T-helper 2 cell (primary cell): ENCODE measurements at places on chromosomes 5 and 9.

- DNase-seq, result no peak
These were observed 62.1 kb downstream of the DCP2 start for GRCh38 chr5:113038714-113039113.

DNA sequence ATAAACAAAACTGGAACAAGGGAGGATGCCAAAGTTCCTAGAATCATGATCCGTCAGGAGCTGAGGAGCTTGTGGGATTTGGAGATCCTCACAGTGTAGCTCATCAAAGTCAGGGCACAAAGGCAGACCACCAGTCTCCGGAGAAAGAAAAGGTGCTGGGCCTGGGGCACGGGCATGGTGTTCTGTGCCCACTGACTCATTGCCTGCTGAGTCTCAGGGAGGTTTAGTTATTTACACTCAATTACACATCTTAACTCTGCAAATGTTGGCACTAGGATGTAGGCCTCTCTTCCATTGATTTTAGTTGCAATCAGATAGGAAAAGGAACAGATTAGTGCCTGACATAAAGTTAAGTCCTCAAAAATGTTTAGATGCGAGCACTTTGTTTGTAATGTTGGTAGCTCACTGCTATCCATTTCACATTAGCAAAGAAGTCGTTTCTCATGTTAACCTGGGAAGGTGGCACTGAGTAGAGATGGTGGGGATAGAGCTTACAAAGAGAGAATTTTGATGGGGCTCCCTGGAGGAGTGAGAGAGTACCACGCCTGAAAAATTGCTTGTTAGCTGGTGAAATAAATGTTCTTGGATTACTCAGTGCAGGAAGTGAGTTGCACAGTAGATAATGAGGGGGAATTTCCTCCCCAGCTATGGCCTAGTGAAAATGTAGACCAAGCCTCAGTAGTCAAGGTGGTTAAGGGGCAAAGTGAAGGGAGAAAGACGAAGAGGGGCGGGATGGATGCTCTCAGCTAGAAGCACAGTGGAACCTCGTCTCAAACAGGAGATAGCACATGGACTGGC is 109.5 kb upstream of the CD180 start:
- DNase-seq, result no peak

DNA sequence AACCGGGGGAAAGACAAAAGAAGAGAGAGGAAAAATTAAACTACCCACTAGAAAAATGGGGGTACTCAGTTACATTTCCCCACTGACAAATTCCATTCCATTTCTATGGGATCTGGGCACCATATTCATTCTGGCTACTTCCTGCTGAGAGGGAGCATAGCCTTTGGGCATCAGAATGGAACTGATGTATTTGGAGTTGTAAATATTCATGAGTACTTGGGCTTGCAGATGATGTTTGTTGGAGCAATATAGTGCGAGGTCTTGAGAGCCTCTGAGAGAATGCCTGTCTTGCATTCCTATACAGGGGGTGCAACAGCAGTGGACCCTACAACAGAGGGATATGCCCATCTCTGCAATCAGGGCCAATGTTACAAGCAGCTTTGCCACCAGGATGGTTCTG is 16.7 kb downstream of the GMCL2 start:
- no peak for DNase-seq

GRCh38 chr9:21294364-21294774 is 10.7 kb downstream of the IFNA5 start:
- no peak for DNase-seq

DNA sequence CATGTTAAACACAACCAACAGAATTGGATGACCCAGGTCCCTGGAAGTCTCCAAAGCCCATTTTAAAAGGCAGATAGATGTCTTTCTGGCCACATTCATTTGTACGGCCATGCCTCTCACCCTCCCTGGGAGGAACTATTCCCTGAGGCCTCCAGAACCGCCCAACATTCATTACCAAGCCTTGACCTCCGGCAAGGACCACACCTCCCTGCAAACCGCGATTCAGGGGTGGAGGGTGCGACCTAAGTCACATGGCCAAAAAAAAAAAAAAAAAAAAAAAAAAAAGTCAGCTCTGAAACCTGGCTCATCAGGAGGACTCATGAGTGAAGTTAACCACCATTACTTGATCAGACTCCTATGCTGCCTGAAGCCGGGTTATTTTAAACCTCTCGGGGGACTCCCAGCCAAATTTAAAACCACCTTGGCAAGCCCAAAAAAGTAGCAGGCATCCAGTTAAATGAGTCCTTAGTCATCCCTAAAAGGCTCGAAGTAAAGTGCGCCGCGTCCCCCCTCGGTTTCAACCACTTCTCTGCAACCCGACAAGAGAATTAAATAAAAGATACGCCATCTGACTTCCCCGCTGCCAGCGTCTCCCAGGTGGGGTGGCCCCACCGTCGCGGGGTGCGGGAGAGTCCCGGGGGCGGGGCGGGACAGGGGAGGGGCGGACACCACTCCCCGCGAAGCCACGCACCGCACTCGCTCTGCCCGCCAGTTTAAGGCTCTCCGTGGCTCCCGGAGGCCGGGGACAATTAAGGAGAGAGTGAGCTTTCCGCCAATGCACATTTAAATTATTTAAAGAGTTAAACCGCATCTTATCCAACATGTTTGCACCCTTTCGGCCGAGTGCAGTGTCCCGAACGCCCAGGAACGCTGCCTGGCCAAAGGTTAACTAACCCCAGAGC is 2.3 kb downstream of the KLF9 start:
- DNase-seq, result peak; percentile 58

- DNase-seq, result no peak
These were observed 106.3 kb downstream of the TENT4A start for GRCh38 chr5:6819521-6819920.

GRCh38 chr9:133855802-133856521 is 117.8 kb upstream of the SARDH start:
- no peak for DNase-seq

- no peak for DNase-seq
These were observed 41.9 kb upstream of the CFAP157 start for GRCh38 chr9:127664678-127665507.

- DNase-seq, result no peak
These were observed 66.2 kb downstream of the NACC2 start for GRCh38 chr9:136028760-136029470.

GRCh38 chr9:19231126-19231903 is 822 bp downstream of the DENND4C start:
- DNase-seq, result no peak

DNA sequence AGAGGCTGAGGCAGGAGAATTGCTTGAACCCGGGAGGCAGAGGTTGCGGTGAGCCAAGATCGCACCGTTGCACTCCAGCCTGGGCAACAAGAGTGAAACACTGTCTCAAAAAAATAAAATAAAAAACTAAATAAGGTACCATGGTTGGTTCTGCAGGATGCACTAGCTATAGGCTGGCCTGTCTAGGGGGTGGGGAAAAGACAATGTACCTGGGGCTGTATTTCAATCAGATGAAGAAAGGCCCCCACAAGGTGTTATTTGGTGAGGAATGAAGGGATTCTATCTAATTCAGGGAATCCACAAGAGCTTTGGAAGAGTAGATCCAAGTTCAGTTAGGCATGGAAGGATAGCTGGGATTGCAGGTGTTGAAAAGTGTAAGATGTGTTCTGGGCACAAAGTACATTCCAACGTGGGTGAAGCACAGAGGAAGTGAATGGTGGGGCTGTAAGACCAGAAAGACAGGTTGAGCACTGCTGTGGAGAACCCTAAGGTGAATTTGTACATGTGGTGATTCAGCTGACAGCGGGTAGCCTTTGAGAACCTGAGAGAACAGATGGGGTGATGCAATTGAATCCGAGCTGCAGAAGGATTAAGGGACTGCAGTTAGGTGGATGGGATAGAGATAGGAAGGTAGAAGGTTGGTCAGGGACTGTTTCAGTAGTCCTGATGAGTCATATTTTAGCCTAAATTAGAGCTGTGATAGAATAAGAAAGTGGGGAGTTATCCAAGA is 71.8 kb downstream of the CAST start:
- DNase-seq, result no peak

- no peak for DNase-seq
These were observed 98.4 kb downstream of the C9orf152 start for GRCh38 chr9:110109333-110110092.

DNA sequence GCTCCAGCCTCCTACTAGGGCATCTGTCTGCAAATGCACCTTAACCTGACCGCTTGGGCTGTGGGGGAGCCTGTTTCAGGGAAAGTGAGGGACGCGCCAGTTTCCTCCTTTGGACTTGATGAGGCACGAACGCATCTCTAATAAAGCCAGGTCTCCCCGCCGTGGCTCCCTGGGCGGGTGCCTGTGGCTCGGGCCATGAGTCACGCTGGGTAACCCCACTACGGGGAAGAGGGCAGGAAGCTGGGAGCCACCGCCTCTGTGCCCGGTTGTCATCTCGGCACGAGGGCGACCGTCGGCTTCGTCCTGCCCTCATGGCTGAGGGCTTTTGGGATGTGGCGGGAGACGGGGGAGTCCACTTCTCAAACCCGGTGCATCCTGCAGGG is 12.1 kb downstream of the NOTCH1 start:
- DNase-seq, result peak; percentile 62

- DNase-seq, result peak; percentile 19
These were observed 323.7 kb downstream of the ARRDC3 start for GRCh38 chr5:91059409-91059808.

DNA sequence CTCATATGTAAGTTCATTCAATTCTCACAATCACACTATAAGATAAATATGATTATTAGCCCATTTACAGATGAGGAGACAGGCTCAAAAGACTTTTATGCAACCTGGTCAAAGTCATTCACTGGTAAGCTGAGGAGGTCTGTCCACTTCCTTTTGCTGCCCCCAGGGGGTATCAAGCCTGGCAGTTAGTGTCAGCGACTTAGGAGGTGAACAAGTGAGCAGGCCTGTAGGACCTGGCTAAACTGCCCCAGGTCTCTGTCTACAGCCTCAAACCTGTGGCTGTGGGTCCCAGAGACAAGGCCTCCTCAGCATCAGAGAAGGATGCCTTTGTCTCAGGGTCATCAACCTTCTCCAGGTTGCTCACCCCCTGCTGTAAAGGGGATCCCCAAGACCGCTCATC is 10.4 kb downstream of the TGFBI start:
- DNase-seq, result no peak
